Right cardiac atrium (tissue), 5 donors: ENCODE measurements at places on chromosomes 2 and 18.

GRCh38 chr2:51324051-51324450 is 292.1 kb upstream of the NRXN1 start:
- no peak for DNase-seq

- DNase-seq = no peak
Measured at GRCh38 chr2:44098050-44098449, 70.6 kb upstream of the PPM1B start.

DNA sequence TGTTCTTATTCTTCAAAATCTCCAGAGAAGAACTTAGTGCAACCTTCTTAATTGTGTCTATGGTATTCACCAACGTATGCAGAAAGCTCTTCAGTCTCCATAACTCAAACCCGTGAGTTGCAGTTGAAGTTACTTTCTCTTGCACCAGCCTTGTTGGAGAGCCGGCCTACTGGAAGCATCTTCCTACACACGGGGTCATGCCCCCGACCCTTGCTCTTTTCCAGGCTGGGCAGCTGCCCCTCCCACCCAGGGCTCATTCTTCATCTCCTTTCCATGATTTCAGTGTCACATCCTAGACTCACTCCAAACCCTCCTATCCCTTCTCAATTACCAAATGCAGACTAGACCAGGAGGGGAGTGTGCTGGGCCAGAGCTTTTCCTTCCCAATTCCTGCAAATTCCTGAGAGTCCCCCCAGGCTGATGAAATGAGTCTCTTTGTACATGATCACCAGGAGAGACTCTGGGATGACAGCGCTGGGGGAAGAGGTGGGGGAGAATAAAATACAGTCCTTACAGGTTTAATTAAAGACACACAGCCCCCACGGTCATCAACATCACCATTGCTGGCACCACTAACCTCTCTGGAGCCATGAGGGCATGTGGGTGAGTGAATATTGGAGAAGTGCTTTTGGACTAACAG is 75.3 kb downstream of the COLEC12 start:
- no peak for DNase-seq

DNA sequence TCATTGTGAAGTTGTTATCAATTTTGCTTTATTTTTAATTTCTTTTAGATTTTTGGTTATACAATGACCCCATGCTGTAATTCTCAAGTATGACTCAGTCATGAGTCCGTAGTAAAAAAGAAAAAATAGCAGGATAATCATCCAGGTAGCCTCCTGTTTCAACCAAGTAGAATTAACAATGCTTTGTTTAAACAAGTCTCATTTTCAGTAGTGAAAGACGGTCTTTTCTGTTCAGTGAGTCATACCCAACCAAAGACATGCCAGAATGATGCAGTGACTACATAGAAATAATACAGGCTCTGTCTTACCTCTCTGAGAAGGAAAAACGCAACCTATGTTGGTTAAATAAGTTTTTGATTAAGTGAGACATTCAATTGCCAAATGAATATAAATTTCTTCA is 67.8 kb upstream of the DSC1 start:
- DNase-seq = no peak
